Stimulated activated CD4-positive, alpha-beta T cell treated with anti-CD3 and anti-CD28 coated beads, TNF-alpha, amount 100 ng/mL, for 24 hours (primary cell): ENCODE measurements at places on chromosomes 11 and 22.

- no peak for DNase-seq
Measured at GRCh38 chr11:93517041-93517440, 26.1 kb downstream of the SMCO4 start.

GRCh38 chr22:32706149-32706548, 95.4 kb upstream of the TIMP3 start:
- DNase-seq, result no peak

- no peak for DNase-seq
Measured at GRCh38 chr11:107953446-107953845, 25.2 kb downstream of the RAB39A start.

- no peak for DNase-seq
Measured at GRCh38 chr11:71397331-71397860, 50.8 kb downstream of the DHCR7 start.

GRCh38 chr11:15117751-15118150, 3.0 kb downstream of the INSC start:
- DNase-seq, result no peak

DNA sequence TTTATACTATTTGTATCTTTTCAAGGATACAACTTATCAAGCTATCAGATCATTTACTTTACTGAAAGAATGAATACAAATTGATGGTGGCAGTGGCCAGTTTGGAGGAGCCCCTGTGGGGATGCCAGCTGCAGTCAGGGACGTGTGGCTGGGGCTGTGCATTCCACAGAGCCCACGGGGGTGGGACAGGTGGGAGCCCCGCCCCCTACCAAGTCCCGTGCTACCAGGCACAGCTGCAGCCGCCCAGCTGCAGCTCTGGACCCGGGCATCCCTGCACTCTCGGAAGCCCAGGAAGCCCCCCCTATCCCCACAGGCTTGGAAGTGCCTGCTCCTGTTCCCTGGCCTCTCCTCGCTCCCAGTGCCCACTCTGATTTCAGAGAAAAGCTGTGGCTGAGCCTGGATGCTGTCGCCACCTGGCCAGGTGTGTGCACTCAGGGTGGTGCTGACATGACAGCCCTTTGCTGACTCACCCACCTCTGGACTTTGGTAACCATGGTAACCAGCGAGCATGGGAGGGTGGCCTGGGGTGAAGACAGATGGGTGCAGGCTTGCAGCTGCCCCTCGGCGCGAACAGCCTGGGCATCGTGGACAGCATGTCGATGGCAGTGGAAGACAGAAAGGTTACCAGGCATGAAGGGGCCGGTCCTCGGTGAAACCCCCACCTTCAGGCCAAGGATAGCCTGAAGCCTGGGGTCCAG, 138.1 kb downstream of the SBF2 start:
- DNase-seq, result no peak

GRCh38 chr22:45014654-45015053, 4.8 kb upstream of the PHF21B start:
- DNase-seq, result no peak
